Lung (tissue), 17 donors: ENCODE measurements at places on chromosomes 16 and 17. TPM values are rescaled to one million over a fixed set of nuclear protein-coding genes. Genes with fewer than 3 reads are reported as not detected.
A peak's percentile ranks its signal among the peaks of the same experiment; 100 is the strongest.

CIITA gene
- 59.6 TPM for total RNA-seq

- H3K4me3 ChIP-seq = no peak overlapping the region
- no peak overlapping the region for H3K27ac ChIP-seq
- H3K4me1 ChIP-seq = no peaks in the 10 kb centered on the region
- H3K27me3 ChIP-seq = no peaks in the 10 kb centered on the region
- no peak for DNase-seq
Observed at GRCh38 chr16:11892761-11893160, 23.0 kb downstream of the GSPT1 start.

DNA sequence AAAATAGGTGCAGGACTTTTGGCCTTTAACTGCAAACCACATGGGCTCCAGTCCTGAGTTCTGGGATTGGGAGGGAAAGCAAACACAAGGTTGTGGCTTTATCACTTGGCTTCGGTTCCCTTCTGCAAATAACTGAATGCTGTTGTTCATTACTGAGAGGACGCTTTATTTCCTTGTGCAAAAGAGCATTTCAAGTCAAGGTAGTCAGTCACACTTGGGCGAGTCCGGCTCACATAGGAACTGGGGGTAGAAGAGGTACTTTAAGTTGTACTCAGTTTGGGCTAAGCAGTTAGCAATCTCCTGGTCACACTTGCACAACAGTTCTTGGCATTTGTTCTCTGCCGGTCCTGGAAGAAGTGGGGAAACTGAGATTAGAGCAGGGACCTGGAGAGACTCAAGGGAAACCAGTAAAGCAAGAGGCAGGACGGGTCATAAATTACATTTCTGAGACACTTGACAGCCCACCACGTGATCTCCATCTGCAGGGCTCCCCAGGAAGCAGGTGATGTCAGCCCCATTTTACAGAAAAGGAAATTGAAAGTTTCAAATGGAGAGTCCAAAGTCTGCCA lies 21.6 kb downstream of the PLA2G10 start:
- H3K4me3 ChIP-seq = no peak overlapping the region
- H3K36me3 ChIP-seq = peaks cover 6% of the 10 kb centered on the region
- no peak for DNase-seq
- H3K27me3 ChIP-seq = no peaks in the 10 kb centered on the region
- no peak overlapping the region for H3K27ac ChIP-seq

DNA sequence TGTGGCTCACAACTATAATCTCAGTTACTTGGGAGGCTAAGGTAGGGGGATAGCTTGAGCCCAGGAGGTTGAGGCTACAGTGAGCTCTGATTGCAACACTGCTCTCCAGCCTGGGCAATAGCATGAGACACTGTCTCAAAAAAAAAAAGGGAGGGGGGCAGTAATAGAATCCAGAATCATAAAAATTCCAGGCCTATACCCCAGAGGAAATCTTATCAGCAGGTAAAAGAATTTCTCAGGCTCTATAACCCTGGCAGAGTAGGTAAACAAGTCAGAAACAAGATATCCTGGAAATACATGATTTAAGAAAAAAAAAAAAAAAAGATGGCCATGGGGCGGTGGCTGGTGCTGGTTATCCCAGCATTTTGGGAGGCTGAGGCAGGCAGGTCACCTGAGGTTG lies 12.9 kb downstream of the SPAG9 start:
- H3K27ac ChIP-seq = no peak overlapping the region
- peaks cover 3% of the 10 kb centered on the region for H3K4me1 ChIP-seq
- H3K36me3 ChIP-seq = peaks cover 7% of the 10 kb centered on the region
- no peak overlapping the region for H3K4me3 ChIP-seq
- DNase-seq = no peak

DNA sequence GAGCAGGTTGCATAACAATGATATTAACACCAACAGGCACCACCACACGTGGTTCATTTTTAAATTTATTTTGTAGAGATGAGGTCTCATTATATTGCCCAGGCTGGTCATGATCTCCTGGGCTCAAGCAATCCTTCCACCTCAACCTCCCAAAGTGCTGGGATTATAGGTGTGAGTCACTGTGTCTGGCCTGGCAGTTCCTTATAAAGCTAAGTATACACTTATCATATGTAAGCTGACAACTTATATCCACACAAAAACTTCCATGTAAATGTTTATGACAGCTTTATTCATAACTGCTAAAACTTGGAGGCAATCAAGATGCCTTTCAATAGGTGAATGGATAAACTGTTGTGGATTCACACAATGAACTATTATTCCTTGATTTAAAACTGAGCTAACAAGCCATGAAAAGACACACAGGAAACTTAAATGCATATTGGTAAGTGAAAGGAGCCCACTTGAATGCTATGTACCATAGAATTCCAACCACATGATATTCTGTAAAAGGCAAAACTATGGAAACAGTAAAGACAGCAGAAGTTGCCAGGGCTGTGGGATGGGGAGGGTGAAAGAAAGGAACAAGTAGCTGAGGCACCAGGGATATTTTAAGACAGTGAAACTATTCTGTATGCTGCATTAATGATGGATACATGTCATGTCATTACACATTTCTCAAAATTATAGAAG lies 156.5 kb upstream of the KCNJ18 start:
- H3K4me3 ChIP-seq = no peak overlapping the region
- no peak overlapping the region for H3K27ac ChIP-seq
- peaks cover 7% of the 10 kb centered on the region for H3K36me3 ChIP-seq
- H3K27me3 ChIP-seq = no peaks in the 10 kb centered on the region
- no peaks in the 10 kb centered on the region for H3K4me1 ChIP-seq
- no peak for DNase-seq

DNA sequence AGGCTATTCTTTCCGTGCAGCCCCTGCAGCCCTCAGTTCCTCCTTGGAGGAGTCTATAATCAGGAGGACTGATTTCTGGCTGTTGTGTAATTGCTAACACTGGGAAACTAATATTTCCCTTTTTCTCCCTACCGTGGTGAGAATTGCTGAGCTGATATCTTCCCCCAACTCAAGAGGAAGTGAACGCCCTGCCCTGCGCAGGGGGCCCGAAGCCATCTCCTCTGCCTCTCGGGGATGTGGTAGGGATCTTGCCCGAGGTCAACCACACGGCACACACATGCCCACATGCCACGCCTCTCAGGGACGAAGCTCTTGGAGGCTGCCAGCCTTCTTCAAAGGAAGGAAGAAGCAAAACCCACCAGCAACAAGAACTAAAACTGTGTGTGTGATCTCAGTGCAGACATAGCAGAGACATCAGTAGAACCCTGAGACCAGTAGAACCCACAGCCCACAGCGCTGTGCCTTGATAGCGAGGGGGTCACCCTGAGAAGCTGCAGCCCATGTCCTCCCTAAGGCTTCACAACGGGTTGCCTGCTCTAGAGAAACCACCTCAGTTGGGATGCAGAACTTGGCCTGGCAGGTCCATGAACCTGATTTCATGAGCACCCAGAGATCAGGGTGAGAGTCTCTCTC lies 8.9 kb upstream of the ULK2 start:
- no peaks in the 10 kb centered on the region for H3K4me1 ChIP-seq
- H3K27ac ChIP-seq = no peak overlapping the region
- no peaks in the 10 kb centered on the region for H3K36me3 ChIP-seq
- DNase-seq = no peak
- H3K4me3 ChIP-seq = no peak overlapping the region

- H3K4me3 ChIP-seq = no peak overlapping the region
- no peaks in the 10 kb centered on the region for H3K27me3 ChIP-seq
- no peak overlapping the region for H3K27ac ChIP-seq
- DNase-seq = no peak
- no peaks in the 10 kb centered on the region for H3K4me1 ChIP-seq
Observed at GRCh38 chr17:45742251-45742650, 41.9 kb upstream of the CRHR1 start.

GRCh38 chr16:12613131-12613991 lies 190.3 kb downstream of the CPPED1 start:
- H3K4me1 ChIP-seq = no peaks in the 10 kb centered on the region
- no peaks in the 10 kb centered on the region for H3K36me3 ChIP-seq
- H3K4me3 ChIP-seq = no peak overlapping the region
- no peak for DNase-seq

TBC1D3E gene
- total RNA-seq = not detected

DNA sequence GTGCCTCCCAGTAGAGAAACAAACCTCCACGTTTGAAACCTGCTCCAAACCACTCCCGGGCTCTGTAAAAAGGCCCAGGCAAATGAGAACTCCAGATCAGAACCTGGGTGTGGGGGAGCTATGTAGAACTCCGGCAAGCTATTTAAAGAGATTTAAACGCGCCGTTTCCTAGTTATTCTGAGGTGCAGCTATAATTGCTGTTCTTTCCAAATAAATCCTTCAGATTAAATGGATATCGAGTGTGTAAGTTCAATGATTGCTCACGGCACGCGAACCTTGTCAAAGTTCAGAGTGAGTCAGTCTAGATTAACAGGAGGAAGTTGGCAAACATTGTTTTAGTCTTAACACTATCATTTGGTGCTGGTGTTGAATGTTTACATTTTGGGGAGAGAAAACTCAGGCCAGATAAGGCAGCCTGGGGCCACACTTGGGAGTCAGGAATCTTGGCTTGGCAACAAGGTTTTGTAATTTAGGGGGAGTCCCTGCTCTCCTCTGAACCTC lies 92.9 kb upstream of the SALL1 start:
- H3K27ac ChIP-seq = no peak overlapping the region
- no peak for DNase-seq

MYH1 gene
- total RNA-seq = not detected

DNA sequence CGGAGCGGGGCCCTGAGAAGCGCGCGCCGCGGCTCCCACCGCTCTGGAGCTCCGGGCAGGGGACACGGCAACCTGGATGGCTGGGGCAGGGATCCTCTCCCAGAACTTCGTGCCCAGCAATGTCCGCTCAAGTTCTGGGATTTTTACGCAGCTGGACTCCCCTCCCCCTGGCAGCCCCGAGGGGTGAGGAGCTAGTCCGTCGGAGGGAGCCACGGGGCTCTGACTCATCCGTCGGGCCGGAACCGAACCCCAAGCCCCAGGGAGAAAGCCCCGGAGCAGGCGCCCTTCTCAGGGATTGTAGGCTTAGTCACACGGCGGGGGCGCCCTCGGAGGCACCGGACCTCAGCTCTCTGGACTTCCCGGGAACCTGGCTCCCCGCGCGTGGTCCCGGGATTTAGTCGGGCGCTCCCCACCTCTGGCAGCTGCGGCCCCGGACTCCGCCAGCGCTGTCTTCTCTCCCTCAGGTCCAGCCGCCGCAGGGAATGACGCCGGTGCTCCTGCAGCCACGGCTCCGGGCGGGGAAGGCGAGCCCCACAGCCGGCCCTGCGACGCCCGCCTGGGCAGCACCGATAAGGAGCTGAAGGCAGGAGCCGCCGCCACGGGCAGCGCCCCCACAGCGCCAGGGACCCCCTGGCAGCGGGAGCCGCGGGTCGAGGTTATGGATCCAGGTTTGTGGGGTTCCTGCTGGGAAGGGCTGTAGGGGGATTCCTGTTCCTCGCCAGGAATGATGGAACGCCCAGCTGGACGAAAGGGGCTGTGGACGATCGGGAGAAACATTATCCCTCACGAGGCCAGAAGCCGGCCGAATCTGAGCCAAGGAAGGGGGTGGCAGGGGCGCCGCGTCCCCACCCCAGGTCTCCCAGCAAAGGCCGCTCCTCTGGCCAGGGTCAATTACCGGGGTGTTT lies 830 bp downstream of the SPHK1 start:
- peak overlapping the region; percentile 92 for H3K27ac ChIP-seq
- H3K36me3 ChIP-seq = no peaks in the 10 kb centered on the region
- no peak for DNase-seq
- H3K4me3 ChIP-seq = peak overlapping the region; percentile 56

RNF112 gene
- total RNA-seq = 6.9 TPM

TMEM114 gene
- not detected for total RNA-seq

- no peak for DNase-seq
- no peak overlapping the region for H3K27ac ChIP-seq
- H3K4me3 ChIP-seq = no peak overlapping the region
- H3K36me3 ChIP-seq = no peaks in the 10 kb centered on the region
Observed at GRCh38 chr17:51794466-51794865, 364.0 kb downstream of the CA10 start.

GRCh38 chr16:67112591-67113399 lies 3.1 kb downstream of the PHAF1 start:
- DNase-seq = no peak
- H3K27ac ChIP-seq = no peak overlapping the region
- no peak overlapping the region for H3K4me3 ChIP-seq
- H3K36me3 ChIP-seq = no peaks in the 10 kb centered on the region
- H3K4me1 ChIP-seq = peaks cover 5% of the 10 kb centered on the region

- H3K4me3 ChIP-seq = no peak overlapping the region
- H3K27ac ChIP-seq = no peak overlapping the region
- H3K4me1 ChIP-seq = no peaks in the 10 kb centered on the region
- H3K27me3 ChIP-seq = no peaks in the 10 kb centered on the region
- DNase-seq = no peak
Observed at GRCh38 chr16:14405611-14406537, 224.2 kb downstream of the PARN start.

CDRT15 gene
- not detected for total RNA-seq

DNA sequence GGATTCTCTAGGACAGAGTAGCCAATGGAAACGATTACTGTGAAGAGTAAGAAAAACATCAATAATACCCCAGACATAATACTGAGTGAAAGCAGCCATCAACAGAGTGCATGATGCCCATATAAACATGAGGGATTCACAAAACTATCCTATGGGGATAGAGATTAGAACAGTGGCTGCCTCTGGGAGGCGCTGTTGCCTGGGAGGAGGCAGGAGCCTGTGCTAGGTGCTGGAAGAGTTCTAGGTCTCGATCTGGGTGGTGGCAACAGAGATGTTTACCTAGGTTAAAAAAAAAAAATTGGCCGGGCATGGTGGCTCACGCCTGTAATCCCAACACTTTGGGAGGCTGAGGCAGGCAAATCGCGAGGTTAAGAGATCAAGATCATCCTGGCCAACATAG lies 7.9 kb downstream of the FA2H start:
- H3K4me3 ChIP-seq = no peak overlapping the region
- DNase-seq = no peak
- peaks cover 4% of the 10 kb centered on the region for H3K27me3 ChIP-seq
- H3K36me3 ChIP-seq = no peaks in the 10 kb centered on the region

DNA sequence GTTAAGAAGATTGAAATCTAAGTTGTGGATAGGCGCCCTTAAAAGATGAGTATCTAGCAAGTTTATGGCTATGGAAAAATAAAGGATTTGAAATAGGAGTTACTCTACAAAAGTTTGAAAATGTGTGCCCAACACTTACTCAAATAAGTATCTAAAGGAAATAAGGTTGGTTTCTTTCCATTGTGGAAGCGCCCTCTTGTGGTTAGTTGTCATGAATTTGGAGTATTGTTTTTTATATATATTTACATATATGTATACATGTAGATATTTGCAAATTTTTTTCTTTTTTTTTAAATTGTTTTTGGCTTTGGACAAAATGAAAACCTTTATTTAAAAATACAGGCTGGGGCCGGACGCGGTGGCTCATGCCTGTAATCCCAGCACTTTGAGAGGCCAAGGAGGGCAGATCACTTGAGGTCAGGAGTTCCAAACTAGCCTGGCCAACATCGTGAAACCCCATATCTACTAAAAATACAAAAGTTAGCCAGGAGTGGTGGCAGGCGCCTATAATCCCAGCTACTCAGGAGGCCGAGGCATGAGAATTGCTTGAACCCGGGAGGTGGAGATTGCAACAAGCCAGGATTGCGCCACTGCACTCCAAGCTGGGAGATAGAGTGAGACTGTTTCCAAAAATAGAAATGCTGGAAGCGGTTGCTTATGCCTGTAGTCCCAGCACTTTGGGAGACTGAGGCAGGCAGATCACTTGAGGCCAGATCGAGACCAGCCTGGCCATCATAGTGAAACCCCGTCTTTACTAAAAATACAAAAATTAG lies 24.0 kb upstream of the VPS4A start:
- no peaks in the 10 kb centered on the region for H3K27me3 ChIP-seq
- H3K4me3 ChIP-seq = no peak overlapping the region
- DNase-seq = peak; percentile 42
- H3K27ac ChIP-seq = no peak overlapping the region
- peaks cover 8% of the 10 kb centered on the region for H3K36me3 ChIP-seq

MAP3K3 gene
- total RNA-seq = 56.3 TPM
